ENCODE measurements at places on chromosomes 5 and 9.
A peak's percentile ranks its signal among the peaks of the same experiment; 100 is the strongest.

DNA sequence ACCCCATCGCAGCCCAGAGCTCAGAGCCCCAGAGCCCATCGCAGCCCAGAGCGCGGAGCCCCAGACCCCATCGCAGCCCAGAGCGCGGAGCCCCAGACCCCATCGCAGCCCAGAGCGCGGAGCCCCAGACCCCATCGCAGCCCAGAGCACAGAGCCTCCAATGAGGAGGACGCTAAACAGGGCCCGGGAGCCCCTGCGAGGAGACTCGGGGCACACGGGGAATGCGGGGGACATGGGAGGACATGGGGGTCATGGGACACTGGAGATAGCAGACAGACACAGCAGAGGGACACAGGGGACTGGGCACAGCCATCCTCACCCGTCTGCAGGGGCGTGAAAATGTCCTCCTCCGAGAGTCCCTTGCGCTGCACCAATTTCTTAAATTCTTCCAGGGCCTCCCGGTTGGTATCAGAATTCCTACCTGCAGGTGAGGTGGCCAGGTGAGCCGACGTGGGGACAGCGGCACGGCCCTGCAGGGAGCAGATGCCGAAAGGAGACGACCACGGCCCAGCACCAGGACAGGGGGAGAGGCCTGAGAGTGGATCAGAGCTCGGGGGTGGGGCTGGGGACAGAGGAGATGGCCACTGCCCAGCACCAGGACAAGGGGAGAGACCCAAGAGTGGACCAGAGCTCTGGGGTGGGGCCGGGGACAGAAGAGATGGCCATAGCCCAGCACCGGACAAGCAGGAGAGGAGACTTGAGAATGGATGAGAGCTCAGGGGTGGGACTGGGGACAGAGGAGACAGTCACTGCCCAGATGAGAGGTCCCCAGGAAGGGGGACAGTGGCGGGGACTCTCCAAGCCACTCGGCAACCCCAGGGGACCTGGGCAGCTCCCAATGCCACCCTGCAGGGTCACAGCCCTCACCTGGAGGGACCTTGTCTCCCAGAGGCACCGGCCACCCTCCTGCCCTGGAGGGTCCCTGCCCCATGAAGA, 2.8 kb downstream of the OBP2B start:
- no peak overlapping the region for H3K4me3 ChIP-seq
- H3K27me3 ChIP-seq = peaks cover 17% of the 10 kb centered on the region
- no peaks in the 10 kb centered on the region for H3K4me1 ChIP-seq
- no peaks in the 10 kb centered on the region for H3K36me3 ChIP-seq
- no peak for DNase-seq

- no peak overlapping the region for H3K27ac ChIP-seq
- H3K27me3 ChIP-seq = peaks cover 3% of the 10 kb centered on the region
- DNase-seq = no peak
- H3K4me3 ChIP-seq = no peak overlapping the region
- no peaks in the 10 kb centered on the region for H3K36me3 ChIP-seq
Observed at GRCh38 chr9:115262952-115263351, 145.0 kb upstream of the TNC start.

- peaks cover 46% of the 10 kb centered on the region for H3K27me3 ChIP-seq
- peak; percentile 33 for DNase-seq
- H3K27ac ChIP-seq = no peak within 1 kb of the TSS
- H3K4me3 ChIP-seq = no peak within 1 kb of the TSS
Observed at GRCh38 chr5:55159763-55160492, at the start of gene GPX8. GPX8 (plus strand) TSS chr5:55160171; CDS start chr5:55160193, 22 bp downstream.

DNA sequence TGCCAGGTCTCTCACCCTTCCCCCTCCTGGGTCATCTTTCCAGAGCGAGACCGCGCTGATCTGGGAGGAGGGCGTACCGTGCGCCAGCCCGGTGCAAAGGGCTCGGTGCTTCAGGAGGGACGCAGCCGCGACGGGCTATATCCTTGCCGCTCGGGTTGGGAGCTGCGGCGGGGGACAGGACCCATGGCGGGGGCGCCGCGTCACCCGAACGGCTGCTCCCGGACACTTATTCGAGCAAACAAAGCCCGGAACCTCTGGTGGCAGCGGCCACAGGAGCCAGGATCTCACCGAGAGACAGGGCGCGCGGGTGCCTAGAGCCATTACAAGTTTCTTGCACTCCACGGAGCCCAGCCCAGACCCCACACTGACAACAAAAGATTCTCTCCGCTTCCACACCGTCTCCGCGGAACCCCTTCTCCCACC, 1.3 kb downstream of the SEMA6A start:
- peak overlapping the region; percentile 22 for H3K4me3 ChIP-seq
- H3K27ac ChIP-seq = peak overlapping the region; percentile 68
- H3K4me1 ChIP-seq = peaks cover 31% of the 10 kb centered on the region
- no peak for DNase-seq
- H3K36me3 ChIP-seq = no peaks in the 10 kb centered on the region
- peaks cover 78% of the 10 kb centered on the region for H3K27me3 ChIP-seq

DNA sequence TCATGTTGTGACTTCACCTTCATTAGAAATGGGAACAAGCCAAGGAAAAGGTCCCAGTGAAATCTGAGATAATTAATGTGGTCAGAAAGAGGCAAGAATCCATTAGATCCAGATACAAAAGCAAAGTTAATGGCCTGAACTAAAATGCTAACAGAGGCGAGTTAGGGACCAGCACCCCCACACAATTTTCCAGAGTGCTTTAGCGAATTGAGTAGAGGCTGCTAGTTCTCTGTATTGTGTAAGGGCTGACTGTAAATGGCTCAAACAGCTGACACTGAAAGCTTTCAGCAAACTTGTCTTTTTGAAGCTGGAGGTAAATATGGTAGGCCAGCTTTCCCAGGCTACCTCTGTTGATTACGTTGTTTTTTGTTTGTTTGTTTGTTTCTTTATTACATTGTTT, 75.5 kb downstream of the CSNK1A1 start:
- H3K27ac ChIP-seq = no peak overlapping the region
- no peaks in the 10 kb centered on the region for H3K4me1 ChIP-seq
- no peak for DNase-seq
- no peaks in the 10 kb centered on the region for H3K36me3 ChIP-seq
- peaks cover 16% of the 10 kb centered on the region for H3K27me3 ChIP-seq

DNA sequence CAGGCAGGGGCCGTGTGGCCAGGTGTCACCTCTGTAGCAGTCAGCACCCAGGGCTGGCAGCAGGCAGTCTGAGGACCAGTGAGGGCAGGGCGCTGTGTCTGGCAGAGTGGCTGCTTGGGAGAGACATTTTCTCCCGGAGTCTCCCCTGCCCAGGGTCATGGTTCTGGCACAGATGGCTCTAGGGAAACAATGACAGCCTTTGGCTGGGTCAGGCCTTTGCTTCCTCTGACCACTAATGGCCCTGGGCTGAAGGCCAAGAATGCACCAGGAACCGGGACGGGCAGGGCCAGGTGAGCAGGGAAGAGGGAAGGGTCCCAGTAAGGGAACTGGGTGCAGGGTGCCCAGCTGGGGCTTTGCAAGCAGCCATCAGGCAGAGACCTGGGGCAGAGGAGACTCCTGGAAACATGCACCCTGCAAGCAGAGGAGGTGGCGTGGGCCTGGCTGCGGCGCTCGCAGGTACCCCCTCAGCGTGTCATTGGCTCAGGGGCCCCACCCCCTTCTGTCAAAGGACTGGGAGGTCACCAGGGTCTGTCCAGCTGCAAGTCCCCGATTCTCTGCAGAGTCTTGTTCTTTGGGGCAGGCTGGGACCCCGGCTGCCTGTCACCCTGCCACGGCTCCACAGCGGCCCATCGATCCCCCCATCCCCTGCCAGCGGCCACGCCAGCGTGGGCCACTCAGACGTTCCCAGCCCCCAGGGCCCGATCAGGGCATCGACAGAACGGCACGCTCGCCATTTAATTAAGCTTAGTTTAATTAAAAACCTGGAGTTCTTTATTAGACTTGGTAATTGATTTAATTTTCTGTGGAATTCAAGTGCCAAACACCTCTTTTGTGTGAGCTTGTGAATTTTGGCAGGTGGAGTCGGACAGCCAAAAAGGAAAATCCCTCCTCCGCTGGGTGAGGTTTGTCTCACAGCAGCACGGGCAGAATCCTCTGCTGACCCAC, 18.9 kb upstream of the TMEM250 start:
- H3K36me3 ChIP-seq = no peaks in the 10 kb centered on the region
- H3K4me3 ChIP-seq = no peak overlapping the region
- H3K27ac ChIP-seq = no peak overlapping the region
- H3K4me1 ChIP-seq = peaks cover 5% of the 10 kb centered on the region
- DNase-seq = no peak

- peaks cover 66% of the 10 kb centered on the region for H3K27me3 ChIP-seq
- H3K36me3 ChIP-seq = no peaks in the 10 kb centered on the region
- H3K4me3 ChIP-seq = no peak overlapping the region
- H3K27ac ChIP-seq = no peak overlapping the region
- no peaks in the 10 kb centered on the region for H3K4me1 ChIP-seq
Observed at GRCh38 chr5:135174315-135175096, 140.5 kb upstream of the PITX1 start.

Data from activated naive CD4-positive, alpha-beta T cell treated with anti-CD3 and anti-CD28 coated beads, Interleukin-2, amount 10 ng/mL, durations not matched to agents 7 days and 5 days (primary cell).